Neuronal stem cell (in vitro differentiated cells): ENCODE measurements at places on chromosomes 12 and 14.

DNA sequence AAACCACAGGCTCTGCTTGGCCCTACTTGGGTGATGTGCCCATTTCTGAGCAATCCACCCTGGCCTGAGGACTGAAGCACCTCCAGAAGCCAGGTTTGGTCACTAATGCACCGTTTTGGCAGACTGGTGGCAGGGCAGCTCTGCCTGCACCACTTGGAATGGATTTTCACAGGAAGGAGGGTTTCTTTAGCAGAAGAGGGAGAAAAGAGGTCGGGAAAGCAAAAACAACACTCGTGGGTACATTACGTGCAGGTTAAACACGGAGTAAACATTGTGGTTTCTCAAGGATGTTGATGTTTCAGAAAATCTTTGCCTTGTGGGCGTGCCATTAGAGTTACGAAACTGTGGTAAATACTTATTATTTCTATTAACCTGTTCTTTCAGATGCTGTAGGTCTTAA, 70.8 kb downstream of the KCNA5 start:
- DNase-seq: no peak

- no peak for DNase-seq
Observed at GRCh38 chr14:52701223-52701622, 5.8 kb upstream of the PSMC6 start.

GRCh38 chr12:475286-475685, 15.5 kb downstream of the B4GALNT3 start:
- no peak for DNase-seq

GRCh38 chr14:59320361-59320760, 131.9 kb downstream of the DAAM1 start:
- DNase-seq: no peak

DNA sequence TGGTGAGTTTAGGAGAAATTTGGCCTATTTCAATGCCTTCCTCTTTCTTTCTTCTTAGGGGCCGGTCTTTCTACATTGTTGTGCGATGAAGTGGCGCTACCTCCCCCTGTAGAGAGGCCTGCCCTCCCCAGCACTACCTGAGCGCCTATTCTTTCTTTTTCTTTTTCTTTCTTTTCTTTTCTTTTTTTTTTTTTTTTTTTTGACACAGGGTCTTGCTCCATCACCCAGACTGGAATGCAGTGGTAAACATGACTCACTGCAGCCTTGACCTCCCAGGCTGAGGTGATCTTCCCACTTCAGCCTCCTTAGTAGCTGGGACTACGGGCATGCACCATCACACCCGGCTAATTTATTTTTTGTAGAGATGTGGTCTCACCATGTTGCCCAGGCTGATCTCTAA, 136.1 kb upstream of the MAX start:
- no peak for DNase-seq

DNA sequence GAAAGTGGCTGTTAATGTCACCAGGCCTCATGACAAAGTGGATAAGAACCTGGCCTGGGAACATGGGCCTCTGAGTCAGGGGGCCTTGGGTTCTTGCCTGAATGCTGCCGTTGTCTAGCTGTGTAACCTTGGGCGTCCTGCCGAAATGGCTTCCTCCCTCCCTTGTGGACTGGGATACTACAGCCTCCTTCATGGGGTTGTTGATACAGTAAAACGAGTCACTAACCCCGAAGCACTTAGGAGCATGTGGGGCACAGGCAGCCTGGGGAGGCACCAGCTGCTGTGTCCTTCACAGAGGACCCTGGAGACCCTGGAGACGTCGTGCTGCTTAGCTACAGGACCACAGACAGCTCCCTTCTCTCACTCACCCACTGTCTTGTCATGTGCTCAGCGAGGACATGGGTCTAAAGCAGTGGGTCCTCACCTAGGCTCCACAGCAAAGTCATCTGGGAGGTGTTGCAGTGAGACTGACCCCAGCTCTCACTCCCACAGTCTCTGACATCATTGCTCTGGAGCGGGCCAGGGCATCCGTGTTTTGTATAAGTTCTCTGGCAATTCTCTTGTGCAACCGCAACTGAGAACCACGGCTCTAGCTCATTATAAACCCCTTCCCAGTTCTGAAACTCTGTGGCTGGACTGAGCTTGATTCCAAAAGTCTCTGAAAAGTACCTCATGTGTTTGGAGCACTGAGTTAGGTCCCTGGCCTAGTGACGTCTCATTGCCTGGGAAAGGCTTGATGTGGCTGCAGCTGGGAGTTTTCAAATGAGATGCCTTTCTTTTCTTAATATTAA, 42.1 kb downstream of the SERPINA3 start:
- no peak for DNase-seq

GRCh38 chr14:96384740-96385139, 7.2 kb upstream of the AK7 start:
- no peak for DNase-seq

DNA sequence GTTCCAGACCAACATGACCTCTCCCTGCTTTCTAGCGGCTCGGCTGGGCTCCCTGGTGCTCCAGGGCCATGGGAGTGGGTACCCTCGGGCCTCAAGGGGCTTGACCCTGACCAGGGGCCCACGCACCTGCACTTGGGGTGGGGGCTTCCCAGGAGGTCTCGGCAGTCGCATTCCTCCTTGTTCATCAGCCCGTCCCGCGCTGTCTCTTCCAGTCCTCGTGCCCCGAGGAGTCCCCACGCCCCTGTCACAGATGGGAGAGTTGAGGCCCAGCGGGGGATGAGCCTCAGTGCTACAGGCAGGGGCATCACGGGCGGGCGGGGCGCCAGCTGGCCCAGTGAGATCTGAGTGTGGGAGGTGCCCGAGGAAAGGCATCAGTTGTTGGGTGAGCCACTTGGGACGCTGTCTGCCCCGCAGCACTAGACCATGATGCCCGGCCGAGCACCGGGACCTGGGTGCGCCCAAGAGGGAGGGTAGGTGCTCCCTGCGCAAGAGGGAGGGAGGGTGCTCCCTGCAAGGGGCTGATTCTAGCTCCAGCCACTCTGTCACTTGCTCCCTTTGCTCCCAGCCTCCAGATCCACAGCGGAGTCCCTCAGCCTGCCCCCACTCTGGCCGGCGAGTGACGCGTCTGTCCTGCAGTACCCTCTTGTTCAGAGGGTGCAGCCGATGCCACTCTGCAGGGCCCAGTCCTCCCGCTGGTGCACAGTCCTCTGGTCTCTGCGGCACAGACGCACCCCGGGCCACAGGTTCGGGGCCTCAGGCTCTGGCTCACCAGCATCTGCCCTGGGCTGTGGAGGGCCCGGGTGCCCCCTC, 23.8 kb downstream of the MMP17 start:
- DNase-seq: no peak

GRCh38 chr12:62813031-62813829, 121.7 kb downstream of the PPM1H start:
- peak; percentile 62 for DNase-seq

GRCh38 chr12:21818627-21819026, 44.1 kb upstream of the KCNJ8 start:
- no peak for DNase-seq

- no peak for DNase-seq
Observed at GRCh38 chr14:36973806-36974442, 198.5 kb downstream of the SLC25A21 start.

GRCh38 chr14:104554608-104555429, 24.7 kb upstream of the C14orf180 start:
- DNase-seq: no peak

- DNase-seq: no peak
Observed at GRCh38 chr12:95105540-95105939, 32.1 kb upstream of the NR2C1 start.

DNA sequence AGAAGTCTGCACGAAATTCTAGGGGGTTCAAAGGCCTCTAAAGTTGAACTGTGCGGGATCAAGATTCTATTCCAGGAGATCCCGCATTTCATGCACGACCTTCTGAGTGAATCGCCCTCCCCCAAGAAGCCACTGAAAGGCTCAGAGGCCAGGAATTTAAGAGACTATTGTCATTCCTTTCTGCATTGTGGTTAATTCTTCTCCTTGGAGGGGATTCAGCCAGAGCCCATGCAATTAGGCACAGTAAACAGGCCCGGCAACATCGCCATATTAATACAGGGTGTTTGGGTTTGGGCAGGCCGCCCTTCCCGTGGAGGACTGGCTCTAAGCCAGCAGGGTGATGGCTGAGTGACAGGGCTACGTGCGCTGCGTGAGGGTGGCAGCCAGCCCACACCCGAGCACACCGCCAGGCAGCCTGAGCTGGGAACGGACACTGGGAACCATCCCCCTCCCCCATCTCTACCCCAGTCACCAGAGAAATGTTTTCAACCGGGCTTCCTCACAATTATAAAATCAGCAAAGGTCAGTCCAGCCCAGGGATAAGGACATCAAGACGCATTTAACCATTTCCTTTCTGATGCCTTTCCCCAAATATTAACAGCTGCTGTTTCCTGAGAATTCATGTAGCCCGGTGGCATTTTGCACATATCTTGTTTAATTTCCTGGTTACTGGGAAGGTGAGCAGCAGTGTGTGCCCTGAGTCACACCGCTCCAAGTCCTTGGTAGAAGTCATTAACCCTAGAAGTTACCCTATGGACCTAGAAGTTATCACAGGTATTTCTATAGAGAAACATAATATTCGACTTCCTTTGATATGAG, 12.5 kb downstream of the EGLN3 start:
- DNase-seq: no peak

GRCh38 chr12:94864987-94865386, 138.5 kb downstream of the NDUFA12 start:
- no peak for DNase-seq

DNA sequence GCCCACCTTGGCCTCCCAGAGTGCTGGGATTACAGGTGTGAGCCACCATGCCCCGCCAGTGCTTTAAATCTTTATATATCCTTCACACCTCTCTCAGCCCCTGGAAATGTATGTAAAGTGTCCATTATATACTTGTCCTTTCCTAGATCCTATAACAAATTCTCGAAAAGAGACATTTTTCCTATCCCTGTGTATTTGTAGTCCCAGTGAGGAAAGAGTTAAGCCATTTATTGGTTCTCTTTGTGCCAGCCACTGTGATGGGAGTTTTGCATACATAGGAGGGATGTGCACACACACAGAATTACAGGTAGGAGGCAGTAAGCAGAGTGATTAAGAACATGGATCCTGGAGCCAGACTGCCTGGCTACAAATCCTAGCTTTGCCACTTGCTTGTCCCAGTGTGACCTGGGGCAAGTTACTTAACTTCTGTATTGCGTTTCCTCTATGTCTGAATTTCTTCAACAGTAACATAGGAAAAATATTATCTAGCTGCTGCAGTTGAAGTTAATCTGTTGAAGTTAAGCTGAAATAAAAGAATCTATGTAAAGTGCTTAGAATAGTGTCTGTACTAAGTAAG, 2.1 kb upstream of the RABGGTA start:
- DNase-seq: no peak
